ENCODE measurements at places on chromosomes 5 and 9. TPM values are rescaled to one million over a fixed set of nuclear protein-coding genes. Genes with fewer than 3 reads are reported as not detected.
A peak's percentile ranks its signal among the peaks of the same experiment; 100 is the strongest.

- H3K36me3 ChIP-seq: no peaks in the 10 kb centered on the region
- no peak overlapping the region for H3K4me3 ChIP-seq
- H3K27me3 ChIP-seq: peaks cover 2% of the 10 kb centered on the region
- H3K27ac ChIP-seq: no peak overlapping the region
- DNase-seq: no peak
These were observed 10.1 kb downstream of the HRH2 start for GRCh38 chr5:175668006-175668405.

GRCh38 chr9:1005043-1005667 is 28.7 kb downstream of the DMRT3 start:
- H3K4me1 ChIP-seq: no peaks in the 10 kb centered on the region
- H3K27me3 ChIP-seq: no peaks in the 10 kb centered on the region
- H3K4me3 ChIP-seq: no peak overlapping the region
- DNase-seq: no peak
- H3K36me3 ChIP-seq: no peaks in the 10 kb centered on the region

GRCh38 chr5:151699071-151699901 is 12.6 kb upstream of the SPARC start:
- peak; percentile 81 for DNase-seq
- no peak overlapping the region for H3K4me3 ChIP-seq
- peaks cover 51% of the 10 kb centered on the region for H3K4me1 ChIP-seq
- H3K36me3 ChIP-seq: no peaks in the 10 kb centered on the region
- no peaks in the 10 kb centered on the region for H3K27me3 ChIP-seq
- H3K27ac ChIP-seq: peak overlapping the region; percentile 75

DNA sequence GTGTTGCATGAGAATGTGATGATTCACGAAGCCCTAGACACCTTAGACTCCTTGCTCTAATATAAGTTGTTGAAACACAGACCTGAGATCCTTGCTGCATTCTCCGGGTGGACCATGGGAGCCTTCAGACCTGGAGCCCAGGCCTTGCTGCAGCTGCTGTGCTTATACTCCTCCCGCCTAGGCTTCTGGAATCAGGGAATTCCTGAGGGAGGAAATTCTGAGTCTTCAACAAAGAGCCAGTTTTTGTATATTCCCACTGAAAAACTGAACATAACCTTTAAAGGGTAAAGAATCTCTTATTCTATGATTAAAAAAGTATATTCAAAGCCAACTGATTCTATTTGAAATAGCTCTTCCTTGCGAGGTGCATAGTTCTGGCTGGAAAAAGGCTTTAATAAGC is 245.1 kb upstream of the ELAVL2 start:
- no peak overlapping the region for H3K27ac ChIP-seq
- no peaks in the 10 kb centered on the region for H3K27me3 ChIP-seq
- no peaks in the 10 kb centered on the region for H3K4me1 ChIP-seq
- no peak overlapping the region for H3K4me3 ChIP-seq
- DNase-seq: no peak

The VCAN gene
- 8.8 TPM for total RNA-seq

- no peak overlapping the region for H3K27ac ChIP-seq
- H3K4me3 ChIP-seq: no peak overlapping the region
- no peak for DNase-seq
- no peaks in the 10 kb centered on the region for H3K27me3 ChIP-seq
- no peaks in the 10 kb centered on the region for H3K4me1 ChIP-seq
These were observed 514.5 kb upstream of the RGMB start for GRCh38 chr5:98258939-98259338.

The SHOC1 gene
- not detected for total RNA-seq

The CDO1 gene
- total RNA-seq: 2.7 TPM

GRCh38 chr5:82738681-82739269 is 338.4 kb downstream of the TMEM167A start:
- H3K4me3 ChIP-seq: no peak overlapping the region
- no peak overlapping the region for H3K27ac ChIP-seq
- no peaks in the 10 kb centered on the region for H3K4me1 ChIP-seq
- no peak for DNase-seq

DNA sequence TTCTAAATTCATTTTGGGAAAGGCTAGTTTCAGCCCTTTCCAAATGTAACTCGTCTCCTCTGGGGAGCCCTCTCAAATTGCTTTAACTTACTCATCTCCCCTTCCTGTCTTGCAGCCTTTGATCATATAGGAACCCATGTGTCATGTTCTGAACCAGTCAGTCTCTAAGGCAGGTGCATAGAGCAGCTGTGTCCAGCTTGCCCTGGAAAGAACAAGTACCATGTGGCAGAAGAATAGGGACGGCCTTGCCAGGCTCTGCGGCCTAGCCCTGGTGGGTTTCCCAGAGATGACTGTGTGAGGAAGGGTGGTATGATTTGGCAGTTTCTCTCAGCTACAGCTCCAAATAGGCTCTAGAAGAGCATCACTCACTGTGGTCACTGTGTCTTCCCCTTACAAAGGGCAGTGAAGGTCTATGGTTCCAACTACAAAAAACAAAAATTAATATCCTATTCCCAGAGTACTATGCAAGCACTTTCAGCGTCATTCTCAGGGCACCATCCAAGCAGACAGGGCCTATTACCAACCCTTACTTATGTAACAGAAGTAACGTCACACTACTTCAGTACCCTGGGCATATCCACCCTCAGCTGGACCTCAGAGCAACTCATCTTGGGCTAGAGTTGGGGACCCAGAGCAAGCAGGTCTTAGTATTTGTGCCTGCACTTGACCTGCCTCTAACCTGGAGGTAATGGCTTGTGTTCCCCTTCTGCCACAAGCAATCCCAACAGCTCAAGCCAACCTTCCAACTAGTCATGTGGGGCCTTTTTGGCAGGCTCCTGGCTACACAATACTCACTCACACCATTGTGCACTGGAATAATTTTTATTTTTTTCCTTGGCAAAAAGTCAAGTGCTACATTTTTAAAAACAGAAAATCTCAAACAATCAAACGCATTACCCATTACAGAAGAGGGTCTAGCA is 37.2 kb upstream of the UBAP2 start:
- no peaks in the 10 kb centered on the region for H3K27me3 ChIP-seq
- H3K4me3 ChIP-seq: no peak overlapping the region
- DNase-seq: peak; percentile 17
- H3K36me3 ChIP-seq: peaks cover 3% of the 10 kb centered on the region

The ANKRD31 gene
- 0.11 TPM for total RNA-seq

The CARTPT gene
- not detected for total RNA-seq

GRCh38 chr9:125707472-125707804 is 430 bp upstream of the MAPKAP1 start:
- no peaks in the 10 kb centered on the region for H3K36me3 ChIP-seq
- peak overlapping the region; percentile 84 for H3K27ac ChIP-seq
- peak overlapping the region; percentile 93 for H3K4me3 ChIP-seq
- DNase-seq: no peak
- no peaks in the 10 kb centered on the region for H3K27me3 ChIP-seq
- H3K4me1 ChIP-seq: peaks cover 21% of the 10 kb centered on the region

DNA sequence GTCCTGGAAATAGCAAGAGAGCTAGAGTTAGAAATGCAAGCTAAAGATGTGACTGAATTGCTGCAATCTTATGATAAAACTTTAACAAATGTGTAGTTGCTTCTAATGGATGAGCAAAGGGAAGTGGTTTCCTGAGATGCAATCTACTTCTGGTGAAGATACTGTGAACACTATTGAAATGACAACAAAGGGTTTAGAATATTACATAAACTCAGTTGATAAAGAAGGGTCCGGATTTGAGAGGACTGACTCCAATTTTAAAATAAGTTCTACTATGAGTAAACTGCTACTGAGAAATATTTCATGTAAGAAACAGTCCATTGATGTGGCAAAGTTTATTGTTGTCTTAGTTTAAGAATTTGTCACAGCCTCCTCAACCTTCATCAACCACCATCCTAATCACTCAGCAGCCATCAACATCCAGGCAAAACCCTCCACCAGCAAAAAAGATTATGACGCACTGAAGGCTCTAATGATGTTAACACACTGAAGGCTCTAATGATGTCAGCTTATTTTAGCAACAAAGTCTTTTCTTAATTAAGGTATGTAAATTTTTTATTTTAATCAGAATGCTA is 376.2 kb downstream of the CDH10 start:
- no peaks in the 10 kb centered on the region for H3K27me3 ChIP-seq
- no peak overlapping the region for H3K27ac ChIP-seq
- no peaks in the 10 kb centered on the region for H3K4me1 ChIP-seq
- H3K4me3 ChIP-seq: no peak overlapping the region
- no peaks in the 10 kb centered on the region for H3K36me3 ChIP-seq

The LOX gene
- total RNA-seq: 4.1 TPM

GRCh38 chr9:13589034-13589737 is 309.7 kb upstream of the MPDZ start:
- no peak overlapping the region for H3K4me3 ChIP-seq
- H3K27ac ChIP-seq: no peak overlapping the region
- H3K27me3 ChIP-seq: no peaks in the 10 kb centered on the region
- H3K4me1 ChIP-seq: peaks cover 7% of the 10 kb centered on the region
- no peak for DNase-seq
- no peaks in the 10 kb centered on the region for H3K36me3 ChIP-seq

DNA sequence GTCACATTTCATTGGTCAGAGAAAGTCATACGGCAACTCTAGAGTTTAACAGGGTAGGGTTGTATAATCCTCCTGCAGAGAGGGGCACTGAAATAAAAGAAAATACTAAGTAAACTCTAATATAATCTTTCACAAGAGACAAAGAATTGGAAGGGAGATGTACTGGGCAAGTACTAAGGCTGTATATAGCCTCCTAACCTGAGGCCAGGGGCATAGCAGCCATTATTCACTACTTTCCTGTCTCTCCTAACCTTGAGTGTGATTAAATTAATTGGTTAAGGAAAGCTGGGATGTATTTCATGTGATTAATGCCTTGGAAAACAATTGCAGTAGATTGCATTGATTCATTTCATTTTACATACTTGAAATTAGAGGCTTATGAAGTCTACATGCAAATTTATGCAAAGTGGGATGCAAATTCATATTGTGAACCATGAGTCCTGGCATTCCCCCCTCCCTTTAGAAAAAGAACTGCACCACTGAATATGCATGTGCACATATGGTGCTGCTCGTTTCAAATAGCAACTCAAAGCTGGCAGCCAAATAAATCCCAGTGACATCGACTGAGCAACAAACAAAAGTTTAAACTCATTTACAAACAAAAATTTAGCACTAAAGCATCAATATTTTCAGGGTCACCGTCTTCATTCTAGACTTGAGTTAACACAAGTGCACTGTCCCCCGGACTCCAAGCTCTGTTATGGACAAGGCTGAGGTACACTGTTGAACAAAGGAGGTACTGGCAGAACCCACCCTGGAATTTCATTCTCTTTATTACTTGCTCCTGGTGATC is 70.0 kb downstream of the DMAC1 start:
- DNase-seq: no peak
- no peaks in the 10 kb centered on the region for H3K4me1 ChIP-seq
- no peaks in the 10 kb centered on the region for H3K27me3 ChIP-seq

DNA sequence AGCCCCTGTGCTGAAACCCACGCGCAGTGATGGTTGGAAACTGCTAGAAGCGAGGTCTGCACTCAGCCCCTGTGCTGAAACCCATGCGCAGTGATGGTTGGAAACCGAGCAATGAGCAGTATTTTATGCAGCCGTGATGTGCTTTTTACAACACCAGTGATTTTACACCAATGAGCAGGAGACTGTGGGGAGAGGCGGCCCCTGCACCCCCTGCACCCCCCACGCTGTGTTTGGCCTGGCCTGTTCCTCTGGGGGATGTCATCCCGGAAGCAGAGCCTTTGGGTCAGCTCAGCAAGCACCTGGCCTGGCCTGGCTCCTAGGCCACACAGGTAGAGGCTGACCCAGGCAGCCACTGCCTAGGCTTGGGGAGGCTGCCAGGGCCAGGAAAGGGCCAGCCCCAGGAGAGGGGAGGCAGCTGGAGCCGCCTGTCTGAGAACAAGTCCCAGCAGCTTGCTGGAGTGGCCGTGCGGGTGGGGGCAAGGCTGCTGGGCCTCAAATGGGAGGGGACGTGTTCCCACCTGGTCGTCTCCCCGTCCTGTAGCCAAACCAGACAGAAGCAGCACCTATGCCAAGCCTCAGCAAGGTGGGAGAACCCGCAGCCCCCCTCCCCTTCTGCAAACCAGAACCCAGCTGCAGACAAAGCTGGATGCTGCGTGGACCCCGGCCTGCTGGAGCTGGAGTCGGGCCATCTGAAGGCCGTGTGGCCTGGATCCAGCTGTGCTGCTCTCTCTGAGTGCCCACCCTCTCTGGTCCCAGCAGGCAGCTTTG is 46.8 kb downstream of the DBH start:
- DNase-seq: peak; percentile 13
- H3K27me3 ChIP-seq: peaks cover 2% of the 10 kb centered on the region
- peak overlapping the region; percentile 16 for H3K27ac ChIP-seq
- H3K36me3 ChIP-seq: no peaks in the 10 kb centered on the region
- no peak overlapping the region for H3K4me3 ChIP-seq
- H3K4me1 ChIP-seq: no peaks in the 10 kb centered on the region

Measured in psoas muscle (tissue), 8 donors.